ENCODE measurements at places on chromosomes 6 and 20.

GRCh38 chr20:51687108-51687507 lies 81.1 kb downstream of the ATP9A start:
- no peak for DNase-seq

GRCh38 chr6:113825781-113826180 lies 31.4 kb upstream of the MARCKS start:
- no peak for DNase-seq

DNA sequence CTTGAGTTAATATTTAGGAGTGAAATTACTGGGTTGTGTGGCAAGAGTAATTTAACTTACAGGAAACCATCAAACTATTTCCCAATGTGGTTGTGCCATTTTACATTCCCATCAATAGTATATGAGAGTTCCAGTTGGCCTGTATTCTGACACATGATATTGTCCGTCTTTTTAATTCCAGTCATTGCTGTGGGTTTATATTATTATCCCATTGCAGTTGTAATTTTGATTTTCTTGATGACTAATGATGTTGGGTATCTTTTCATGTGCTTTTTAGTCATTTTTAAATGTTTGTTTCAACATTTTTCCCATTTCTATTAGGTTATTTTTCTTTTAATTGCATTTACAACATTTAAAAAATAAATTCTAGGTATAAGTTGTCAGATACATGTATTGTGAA lies 614.0 kb downstream of the UTRN start:
- DNase-seq = no peak

- DNase-seq = no peak
Observed at GRCh38 chr6:56689114-56689513, 46.4 kb upstream of the DST start.

DNA sequence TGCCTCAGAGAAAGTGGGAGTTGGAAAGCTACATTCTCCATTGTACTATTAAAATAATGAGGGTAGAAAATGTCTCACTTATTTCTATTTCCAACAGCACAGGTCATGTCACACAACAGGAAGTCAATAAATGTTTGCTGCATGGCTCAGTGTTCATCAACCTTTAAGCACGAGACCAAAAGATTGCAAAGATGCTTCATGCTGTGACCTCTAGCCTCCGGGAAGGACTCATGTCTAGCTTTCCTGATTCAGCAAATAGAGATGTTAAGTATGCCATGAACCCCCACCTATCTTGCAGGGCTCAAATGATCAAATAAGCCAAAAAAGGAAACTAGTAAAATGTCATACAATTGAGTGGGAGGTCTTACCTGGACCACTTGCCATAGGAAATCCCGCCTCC lies 57.4 kb downstream of the NCOA6 start:
- no peak for DNase-seq

- DNase-seq = no peak
Observed at GRCh38 chr6:71396410-71396801, 107.8 kb downstream of the OGFRL1 start.

- no peak for DNase-seq
Observed at GRCh38 chr6:112015725-112016124, 38.2 kb upstream of the CCN6 start.

GRCh38 chr6:130138116-130138908 lies 84.4 kb downstream of the SAMD3 start:
- DNase-seq = no peak

GRCh38 chr20:33552519-33552918 lies 62.6 kb downstream of the CBFA2T2 start:
- no peak for DNase-seq

- DNase-seq = no peak
Observed at GRCh38 chr6:24140591-24140990, 14.6 kb downstream of the NRSN1 start.

GRCh38 chr6:167758309-167759023 lies 68.2 kb upstream of the AFDN start:
- DNase-seq = no peak

DNA sequence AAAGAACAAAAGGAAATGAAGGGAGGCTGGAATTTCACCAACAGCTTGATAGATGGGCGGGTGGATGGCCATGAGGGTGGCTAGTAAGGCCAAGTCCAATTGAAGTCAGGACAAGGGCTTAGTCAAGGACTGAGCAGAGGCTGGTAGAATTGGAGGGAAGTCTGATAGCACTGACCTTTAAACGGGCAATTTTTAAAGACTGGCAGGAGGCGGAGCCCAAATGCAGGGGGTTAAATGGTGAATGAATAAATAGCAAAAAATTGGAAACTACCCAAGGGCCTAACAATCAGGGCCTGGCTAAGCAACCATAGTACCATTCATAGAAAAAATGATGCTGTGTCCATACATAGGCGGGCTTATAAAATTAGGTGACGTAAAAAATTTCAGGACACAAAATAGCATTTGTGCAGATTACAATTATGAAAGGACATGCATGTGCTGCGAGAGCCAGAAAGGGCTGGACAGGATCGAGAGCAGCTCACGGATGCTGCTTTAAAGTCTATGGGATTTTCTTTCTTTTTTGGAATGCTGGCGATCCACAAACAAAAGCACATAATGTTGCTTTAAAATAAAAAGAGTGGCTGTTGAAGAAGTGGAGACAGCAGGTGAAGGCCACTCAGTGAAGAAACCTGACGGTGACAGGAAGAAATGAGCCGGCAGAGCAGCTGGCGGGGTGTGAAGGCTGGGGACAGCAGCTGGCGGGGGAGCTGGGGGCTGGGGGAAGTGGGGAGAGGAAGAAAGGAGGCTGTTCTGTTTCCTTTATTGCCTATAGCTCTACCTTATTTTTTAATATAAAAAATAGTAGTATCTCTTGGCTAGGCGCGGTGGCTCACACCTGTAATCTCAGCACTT lies 42.8 kb upstream of the TAF8 start:
- no peak for DNase-seq

DNA sequence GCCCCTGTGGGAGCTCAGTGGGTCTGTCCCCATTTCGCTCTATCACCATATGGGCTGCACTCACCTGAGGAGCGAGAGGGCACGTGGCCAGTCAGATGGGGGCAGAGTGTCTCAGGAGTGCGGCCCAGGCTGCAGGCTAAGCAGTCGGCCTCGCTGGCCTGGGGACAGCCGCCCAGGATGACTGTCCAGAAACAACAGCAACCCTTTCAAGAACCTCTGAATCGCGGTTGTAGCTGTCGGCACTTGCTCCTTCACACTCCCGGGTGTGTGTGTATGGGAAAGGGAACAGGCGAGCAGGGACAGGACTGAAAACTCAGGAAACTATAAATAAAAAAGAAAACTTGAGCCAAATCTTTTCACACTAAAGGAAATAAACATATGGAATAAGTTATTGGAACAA lies 63.1 kb downstream of the TFAP2A start:
- DNase-seq = peak; percentile 27

GRCh38 chr6:22421198-22421597 lies 124.4 kb upstream of the PRL start:
- DNase-seq = no peak

- no peak for DNase-seq
Observed at GRCh38 chr6:31794866-31795615, 511 bp downstream of the VARS1 start.

DNA sequence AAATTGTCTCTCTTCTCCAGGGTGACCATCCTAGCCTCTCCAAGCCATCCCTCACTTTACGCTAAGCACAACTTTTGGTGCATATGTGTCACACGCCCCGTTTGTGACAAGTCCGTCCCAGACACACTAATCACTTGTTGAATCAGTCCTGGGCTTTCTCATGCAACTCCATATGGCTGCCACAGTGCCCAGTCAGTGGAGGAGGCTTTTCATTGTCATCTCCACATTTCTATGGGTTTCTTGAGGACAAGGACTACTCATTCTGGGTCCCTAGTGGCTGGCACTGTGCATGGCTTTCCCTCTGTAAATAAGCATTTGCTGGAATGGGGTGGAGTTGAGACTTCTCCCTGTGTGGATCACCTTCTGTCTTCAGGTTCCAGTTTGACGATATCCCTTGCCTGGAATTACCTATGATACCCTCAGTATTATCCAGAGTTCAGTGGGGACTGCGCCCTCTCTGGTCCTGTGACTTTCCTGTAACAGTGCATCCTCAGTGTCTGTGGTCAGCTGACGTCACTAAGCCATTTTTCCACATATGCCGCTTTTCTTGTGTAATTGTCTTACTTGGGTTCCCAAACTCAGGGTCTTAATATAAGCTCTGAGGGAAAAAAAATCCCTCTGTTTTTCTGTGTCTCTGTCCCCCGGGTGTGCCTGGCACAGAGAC lies 59.8 kb upstream of the MYL9 start:
- no peak for DNase-seq

GRCh38 chr20:46182276-46183200 lies 64.4 kb downstream of the CD40 start:
- no peak for DNase-seq

GRCh38 chr20:58755062-58755697 lies 62.6 kb downstream of the NPEPL1 start:
- no peak for DNase-seq

DNA sequence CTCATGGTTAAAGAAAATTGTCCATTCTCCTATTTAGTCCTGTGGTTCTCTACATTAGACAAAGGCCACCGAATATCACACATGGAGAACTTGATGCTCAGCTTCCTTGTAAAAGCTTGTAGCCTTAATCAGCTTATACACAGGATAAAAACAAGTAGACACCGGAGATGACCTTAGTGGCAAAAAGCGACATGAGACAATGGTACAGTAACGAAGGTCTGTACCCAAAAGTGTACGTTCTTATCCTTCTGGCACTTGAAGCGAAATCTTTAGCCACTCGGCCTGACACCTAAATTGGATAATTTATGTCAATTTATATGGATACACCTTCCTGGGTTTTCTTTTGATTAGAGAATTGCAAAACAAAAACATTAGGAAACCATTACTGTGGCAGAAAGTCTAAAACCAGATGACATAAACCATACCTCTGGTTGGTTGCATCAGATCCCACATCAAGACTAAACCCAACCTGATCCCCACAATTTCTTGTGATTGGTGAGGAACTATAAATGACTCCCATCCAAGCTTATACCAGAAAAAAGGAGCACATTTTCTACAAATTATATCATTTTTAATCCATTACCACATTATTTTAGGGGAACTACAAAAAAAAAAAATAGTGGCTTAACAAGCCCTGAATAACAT lies 6.1 kb downstream of the RBM39 start:
- no peak for DNase-seq

DNA sequence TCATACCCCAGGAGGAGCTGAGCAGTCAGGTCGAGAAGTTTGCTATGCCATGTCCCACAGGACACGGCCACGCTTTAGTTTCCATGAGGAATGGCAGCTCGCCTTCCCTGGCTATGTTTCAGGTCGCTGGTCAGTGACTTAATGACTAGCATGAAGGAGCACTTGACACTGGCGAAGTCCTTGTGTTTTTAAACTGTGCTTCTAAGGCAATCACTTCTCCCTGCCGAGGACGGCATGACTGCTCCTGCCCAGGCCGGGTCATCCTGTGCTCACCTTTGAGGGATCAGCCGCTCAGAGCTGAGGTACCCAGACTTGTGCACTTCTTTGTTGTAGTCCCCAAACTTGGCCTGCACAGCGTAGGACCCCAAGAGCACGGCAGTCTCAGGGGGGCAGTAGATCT lies 34.1 kb downstream of the EZR start:
- no peak for DNase-seq

DNA sequence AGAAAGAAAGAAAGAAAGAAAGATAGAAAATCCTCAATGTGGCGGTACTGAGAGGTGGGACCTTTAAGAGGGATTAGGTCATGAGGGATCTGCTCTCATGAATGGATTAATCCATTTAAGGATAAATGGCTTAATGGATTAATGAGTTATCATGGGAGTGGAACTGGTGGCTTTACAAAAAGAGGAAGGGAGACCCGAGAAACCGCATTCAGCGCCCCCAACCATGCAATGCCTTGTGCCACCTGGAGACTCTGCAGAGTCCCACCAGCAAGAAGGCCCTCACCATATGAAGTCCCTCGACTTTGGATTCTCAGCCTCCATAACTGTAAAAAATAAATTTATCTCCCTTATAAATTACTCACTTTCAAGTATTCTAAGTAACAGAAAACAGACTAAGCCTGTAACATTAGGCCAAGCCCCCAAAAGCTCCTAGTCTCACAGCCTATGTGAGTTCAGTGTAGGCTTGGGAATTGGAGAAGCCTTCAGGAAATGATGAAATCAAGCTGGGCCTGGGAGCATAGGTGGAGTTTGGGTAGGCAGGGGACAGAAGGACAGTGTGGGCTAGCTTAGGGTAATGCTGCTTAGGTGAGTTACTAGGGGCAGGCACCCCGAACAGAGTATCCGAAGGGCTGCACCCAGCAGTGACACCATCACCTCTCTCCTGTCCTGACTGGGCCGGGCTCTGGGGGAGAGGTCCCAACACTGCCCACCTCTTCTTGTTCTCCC lies 36.2 kb upstream of the RNF24 start:
- DNase-seq = no peak

Measured in renal pelvis (tissue), 12 donors.